ENCODE measurements at places on chromosomes 16 and 17.

GRCh38 chr17:6233856-6234255 is 163.7 kb downstream of the WSCD1 start:
- no peak for DNase-seq

GRCh38 chr17:9676820-9677310 is 31.5 kb downstream of the USP43 start:
- DNase-seq: no peak

DNA sequence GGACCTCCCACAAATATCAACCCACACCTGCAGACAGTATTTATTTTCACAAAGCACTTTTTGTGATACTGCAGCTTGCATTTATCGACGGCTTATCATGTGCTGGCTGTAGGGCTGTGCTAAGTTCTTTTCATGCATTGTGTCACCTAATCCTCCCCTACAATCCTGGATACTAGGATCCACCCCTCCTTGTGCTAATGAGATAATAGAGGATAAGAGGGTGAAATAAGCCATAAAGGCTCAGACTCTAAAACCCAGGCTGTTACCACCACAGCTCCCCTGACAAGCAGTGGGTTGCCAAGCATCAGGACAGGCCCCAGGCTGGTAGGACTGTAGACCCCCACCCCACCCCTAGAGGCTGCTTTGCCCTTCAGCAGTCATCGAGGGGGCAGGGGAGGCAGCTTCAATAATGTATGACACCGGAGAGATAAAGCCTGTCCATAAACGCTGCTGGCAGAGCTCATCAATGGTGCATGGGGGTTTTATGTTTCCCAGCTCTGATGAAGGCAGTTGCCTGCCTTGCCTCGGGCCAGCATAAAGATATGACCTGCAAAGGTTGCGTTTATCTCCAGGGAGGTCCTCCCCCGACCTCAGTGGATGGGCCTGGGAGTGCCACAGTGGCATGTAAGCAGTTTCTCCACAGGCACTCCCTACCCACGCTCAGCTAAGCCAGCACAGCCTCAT is 73.9 kb upstream of the C16orf82 start:
- no peak for DNase-seq

DNA sequence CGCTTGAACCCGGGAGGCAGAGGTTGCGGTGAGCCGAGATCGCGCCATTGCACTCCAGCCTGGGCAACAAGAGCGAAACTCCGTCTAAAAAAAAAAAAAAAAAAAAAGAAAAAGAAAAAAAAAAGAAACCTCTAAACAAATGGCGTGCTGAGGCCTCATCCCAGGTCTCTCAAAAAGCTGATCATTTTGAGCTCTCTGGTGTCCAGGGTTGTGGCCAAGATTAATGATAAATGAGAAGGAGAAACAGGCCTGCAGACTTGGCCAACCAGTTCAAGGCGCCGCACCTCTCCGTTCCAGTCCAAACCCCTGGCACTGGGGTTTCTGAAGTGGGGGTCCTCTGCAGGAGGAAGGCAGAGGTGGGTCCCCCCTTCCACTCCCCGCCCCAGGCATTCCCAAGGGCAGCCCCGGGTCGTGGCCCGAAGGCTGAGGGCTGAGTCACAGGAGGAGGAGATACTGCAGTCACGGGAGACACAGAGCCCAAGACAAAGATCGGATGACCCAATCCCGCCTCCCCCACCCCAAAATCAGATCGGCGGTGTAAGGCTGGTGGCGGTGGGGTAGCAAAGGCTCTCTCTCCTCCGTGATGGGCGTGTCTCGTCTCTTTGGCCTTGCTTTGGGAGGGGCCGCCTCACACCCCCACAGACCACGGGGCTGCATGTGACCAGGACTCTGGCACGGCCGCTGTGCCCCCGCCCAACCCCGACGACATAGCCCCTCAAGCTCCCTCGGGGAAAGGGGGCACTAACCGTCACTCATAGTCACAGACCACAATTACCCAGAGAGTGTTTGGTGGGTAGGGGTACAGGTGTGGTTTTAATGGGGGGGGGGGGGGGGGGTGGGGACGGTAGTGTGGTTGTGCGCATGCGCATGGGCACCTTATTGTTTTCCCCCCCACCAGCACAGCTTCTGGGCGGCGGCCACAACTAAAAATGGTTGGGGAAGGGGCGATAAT is 1.1 kb downstream of the VAT1 start:
- no peak for DNase-seq

DNA sequence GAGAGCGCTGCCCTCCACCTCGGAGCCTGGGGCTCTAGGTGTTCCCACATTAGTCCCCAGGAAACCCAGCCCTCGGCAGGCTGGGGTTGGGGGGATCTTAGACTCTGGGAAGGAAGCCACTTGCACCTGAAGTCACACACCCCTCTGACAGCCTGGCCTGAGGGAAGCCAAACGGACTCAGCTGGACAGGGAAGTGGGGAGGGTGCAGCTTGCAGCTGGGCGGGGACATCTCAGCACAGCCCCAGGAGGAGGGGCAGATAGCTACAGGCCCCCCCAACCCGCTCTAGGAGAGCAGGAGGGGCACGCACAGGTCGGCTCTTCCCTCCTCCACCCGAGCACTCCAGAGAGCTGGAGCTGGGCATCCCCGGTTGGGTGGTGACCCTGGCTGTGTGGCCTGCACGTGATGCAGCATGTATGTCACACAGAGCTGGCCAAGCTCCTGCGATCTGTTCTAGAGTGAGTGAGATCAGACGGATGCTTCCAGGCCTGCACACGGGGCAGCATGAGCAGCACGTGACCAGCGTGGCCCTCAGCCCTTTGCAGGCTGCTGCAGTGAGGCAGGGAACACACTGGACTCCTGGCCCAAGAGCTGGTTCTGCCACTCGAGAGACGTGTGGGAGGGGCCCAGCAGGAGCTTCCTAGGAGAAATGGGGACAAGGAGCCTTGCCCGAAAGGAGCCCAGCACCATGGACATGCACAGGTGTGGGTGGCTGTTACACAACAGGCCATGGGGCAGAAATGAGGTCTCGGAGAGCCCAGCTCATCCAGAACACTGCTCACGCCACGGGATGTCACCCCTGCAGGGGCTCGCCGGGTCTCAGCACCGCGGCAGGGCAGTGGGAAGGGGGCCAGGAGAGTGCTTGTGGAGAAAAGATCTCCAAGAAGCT is 15.4 kb downstream of the KIFC3 start:
- no peak for DNase-seq

DNA sequence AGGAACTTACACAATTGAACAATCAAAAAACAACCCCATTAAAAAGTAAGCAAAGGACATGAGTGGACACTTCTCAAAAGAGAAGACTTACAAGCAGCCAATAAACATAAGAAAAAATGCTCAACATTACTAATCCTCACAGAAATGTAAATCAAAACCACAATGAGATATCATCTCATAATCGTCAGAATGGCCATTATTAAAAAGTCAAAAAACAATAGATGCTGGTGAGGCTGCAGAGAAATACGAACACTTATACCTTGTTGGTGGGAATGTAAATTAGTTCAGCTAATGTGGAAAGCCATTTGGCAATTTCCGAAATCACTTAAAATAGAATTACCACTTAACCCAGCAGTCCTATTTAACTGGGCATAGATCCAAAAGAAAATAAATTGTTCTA is 301.9 kb upstream of the KCNJ16 start:
- DNase-seq: no peak

GRCh38 chr16:682493-683395 is 1.4 kb downstream of the JMJD8 start:
- DNase-seq: no peak

DNA sequence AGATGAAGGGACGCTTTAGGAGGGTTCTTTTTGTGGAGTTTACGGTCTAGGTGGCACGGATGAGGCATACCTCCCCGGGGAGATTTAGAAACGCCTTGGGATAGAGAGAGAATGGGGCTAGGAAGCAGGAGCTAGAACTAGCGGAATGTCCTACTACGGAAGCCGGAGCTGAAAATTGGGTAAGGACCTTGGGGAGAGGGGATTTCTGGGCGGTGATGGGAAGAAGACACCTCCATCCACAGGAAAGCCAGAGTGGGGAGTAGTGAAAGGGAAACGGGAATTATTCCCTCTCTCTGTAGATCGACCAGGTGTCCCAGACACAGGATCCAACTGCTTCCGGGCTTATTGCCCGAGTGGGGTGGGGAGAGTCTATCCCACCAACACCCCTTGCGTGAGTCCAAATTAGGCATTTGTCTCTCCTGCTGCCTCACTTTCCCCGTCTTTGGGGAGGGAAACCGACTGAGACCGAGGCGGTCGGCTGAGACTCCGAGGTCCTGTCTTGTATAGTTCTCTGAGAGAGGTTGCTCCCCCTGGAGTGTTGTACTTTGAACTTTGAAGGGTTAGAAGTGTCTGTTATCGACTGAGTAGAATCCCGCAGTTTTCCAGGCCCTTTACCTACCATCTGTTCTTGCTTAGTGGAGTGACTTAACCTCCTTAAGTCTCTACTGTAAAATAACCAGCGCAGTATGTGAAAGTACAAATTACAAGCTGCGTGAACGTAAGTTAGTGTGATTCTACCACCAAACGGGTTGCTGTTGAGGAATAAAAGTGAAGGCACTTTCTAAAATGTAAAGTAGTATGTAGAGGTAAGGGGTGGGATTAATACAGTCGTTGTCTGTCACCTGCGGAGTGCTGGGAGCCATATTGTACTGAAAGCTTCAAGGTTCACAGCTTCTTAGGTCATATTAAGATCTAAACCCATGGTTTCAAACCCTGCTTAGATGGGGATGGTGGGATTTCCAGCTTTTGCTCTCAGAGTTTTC is 1.0 kb downstream of the RSPRY1 start:
- DNase-seq: no peak

GRCh38 chr17:65431116-65431515 is 130.3 kb downstream of the AXIN2 start:
- DNase-seq: no peak

GRCh38 chr17:48628649-48629410 is 2.7 kb upstream of the HOXB9 start:
- no peak for DNase-seq

GRCh38 chr17:66339561-66339960 is 37.1 kb downstream of the PRKCA start:
- DNase-seq: no peak

DNA sequence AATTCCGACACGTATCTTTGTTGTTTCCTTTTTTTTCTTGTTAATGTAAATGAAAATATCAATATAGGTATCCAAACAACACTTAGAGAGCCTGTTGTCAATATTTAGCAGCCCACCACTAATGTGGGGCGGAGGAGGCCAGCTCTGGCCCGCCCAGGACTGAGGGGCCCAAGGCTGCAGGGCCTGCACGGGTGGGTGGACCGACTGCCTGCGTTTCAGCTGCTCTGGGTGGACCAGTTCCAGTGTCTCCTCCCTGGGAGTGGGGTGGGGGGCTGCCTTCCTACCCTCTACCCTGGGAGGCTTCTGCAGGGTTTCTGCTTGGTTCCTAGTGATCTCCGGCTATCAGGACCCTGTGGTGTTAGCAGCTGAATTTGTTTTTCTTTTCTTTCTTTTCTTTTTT is 15.9 kb upstream of the ADGRG1 start:
- no peak for DNase-seq

DNA sequence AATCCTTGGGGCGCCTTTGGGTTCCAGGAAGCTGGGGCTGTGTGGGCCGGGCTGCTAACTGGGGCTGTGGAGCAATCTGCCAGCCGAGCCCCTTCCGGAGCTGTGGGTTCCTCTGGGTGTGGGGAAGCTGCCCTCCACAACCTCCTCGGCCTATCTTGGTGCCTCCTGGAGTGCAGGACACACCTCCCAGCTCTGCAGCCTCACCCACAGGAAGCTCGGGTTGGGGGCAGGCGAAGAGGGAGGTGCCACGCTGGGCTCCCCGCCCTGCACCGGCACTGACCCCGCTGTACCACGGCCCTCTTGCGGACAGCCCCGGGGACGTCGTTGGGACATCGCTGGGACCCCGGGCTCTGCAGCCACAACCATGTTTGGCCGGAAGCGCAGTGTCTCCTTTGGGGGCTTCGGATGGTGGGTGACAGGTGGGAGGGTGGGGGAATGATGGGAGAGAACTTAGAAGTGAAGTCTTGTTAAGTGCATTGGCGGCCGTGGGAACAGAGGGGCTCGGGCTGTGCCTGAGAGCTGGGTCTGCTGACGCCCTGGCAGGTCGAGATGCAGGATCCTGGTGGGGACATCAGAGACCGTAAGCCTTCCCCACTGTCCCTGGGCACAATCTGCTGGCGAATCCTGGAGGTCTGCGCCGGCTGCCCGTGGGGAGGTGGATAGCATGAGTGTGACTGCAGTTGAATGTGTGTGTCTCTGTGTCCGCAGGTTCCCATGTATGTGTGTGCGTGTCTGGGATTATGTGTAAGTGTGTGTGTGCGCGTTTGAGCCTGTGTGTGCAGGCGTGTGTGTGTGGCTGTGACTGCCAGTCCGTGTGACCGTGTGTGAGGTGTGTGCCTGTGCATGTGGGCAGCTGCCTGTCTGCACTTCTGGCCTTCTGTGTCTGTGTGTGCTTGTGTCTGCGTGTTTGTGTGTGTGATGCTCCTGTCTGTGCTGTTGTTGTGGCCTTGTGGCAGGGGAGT is at the start of gene RAP1GAP2:
TSS of gene RAP1GAP2 (plus strand) at position 275 of the 962 bp plus-strand sequence. CDS start at position 365, 90 bp downstream.
- DNase-seq: peak; percentile 16

DNA sequence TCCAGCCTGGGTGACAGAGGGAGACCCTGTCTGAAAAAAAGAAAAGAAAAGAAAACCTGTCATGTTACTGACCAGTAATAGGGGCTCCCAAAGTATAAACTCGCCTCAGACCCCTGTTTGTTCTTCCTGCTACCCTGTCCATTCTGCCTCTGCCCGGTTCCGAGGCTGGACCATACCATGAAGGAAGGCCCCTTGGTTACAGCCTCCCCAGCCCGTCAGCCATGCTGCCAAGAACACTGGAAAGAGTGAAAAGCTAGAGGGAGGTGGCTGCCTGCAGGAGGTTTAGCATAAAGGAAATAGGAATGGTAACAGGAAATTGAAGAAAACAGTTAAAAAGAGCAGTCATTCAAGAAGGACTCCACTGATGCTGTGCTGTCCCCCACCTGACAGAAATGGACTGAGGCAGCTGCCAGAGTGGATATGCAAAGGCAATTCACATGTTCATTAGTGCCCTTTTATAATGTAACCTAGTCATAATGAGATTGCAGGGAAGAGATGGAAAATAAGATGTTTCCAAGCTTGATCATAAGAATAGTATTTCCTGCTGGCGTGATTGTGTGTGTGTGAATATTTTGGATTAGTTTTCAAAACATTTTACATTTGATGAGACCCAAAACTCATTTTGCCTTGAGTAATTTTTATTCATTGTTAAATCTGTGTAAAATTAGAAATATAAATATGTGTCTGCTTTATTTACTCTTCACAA is 102.6 kb downstream of the GOSR1 start:
- DNase-seq: no peak

GRCh38 chr16:74898659-74899058 is 86.3 kb downstream of the WDR59 start:
- DNase-seq: no peak

DNA sequence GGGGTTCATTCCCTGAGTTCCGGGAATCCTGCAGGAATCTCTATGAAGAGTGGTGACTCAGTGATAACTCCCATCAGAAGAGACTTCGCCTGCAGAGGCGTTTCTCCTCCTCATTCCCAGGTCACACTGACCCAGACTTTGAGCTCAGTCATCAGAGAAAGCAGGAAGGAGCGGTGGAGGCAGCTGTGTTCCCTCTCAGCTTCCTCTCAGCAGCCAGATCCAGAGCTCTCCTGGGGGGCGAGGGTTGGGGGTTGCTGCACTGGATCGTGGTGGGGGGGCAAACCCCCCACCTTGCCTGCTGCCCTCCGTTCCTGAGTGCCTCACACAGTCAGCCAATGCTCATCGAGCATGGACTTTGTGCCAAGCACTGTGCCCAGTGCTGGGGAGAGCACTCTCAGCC is 271.2 kb downstream of the CBLN1 start:
- no peak for DNase-seq
